Activated T-cell treated with anti-CD3 and anti-CD28 coated beads, Interleukin-2, amount 50 U/mL, for 72 hours (primary cell): ENCODE measurements at places on chromosomes 12 and 14. TPM values are rescaled to one million over a fixed set of nuclear protein-coding genes. Genes with fewer than 3 reads are reported as not detected.

- H3K4me1 ChIP-seq: peaks cover 33% of the 10 kb centered on the region
- H3K4me3 ChIP-seq: no peak overlapping the region
- DNase-seq: no peak
- H3K27ac ChIP-seq: peak overlapping the region; percentile 72
- peaks cover 5% of the 10 kb centered on the region for H3K36me3 ChIP-seq
Measured at GRCh38 chr12:118332511-118332910, 40.2 kb downstream of the TAOK3 start.

DNA sequence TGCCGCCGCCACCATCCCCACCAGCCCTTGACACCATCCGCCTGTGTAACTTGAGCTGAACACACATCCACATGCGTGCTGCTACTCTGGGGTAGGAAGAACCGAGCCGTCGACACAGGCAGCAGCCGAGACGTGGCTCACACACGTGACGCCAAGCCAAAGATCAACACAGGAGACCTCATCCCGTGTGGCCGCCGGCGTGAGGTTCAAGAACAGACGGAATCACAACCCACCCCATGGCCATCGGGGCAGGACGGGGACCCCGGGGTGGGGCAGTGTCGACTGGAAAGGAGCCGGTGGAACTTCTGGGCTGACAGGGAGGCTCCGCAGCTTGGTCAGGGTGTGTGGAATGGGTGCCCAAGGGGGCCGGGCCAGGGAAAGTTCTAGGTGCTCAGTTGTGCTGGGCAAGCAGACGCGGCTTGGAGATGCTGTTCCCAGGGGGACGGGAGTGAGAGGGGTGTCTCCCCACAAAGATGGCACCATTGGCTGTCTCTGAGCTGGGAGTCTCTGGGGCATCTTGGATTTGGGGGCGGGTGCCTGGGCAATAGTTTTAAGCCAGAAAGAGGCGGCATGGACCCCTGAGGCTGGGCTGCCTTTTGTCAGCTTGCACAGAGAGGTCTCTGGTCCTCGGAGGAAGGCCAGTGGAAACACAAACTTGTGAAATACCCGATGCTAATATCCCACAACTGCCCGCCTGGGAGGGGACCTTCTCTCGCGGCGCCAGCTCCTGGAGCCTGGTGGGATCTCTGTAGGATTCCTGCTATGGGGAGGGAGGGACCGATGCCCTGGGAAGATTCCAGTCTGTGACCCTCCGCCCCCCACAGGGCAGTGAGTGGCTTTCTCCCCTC lies 41.8 kb downstream of the GALNT9 start:
- no peak overlapping the region for H3K27ac ChIP-seq
- DNase-seq: no peak
- H3K36me3 ChIP-seq: peaks cover 2% of the 10 kb centered on the region
- peaks cover 15% of the 10 kb centered on the region for H3K4me1 ChIP-seq
- H3K27me3 ChIP-seq: peaks cover 8% of the 10 kb centered on the region
- no peak overlapping the region for H3K4me3 ChIP-seq

DNA sequence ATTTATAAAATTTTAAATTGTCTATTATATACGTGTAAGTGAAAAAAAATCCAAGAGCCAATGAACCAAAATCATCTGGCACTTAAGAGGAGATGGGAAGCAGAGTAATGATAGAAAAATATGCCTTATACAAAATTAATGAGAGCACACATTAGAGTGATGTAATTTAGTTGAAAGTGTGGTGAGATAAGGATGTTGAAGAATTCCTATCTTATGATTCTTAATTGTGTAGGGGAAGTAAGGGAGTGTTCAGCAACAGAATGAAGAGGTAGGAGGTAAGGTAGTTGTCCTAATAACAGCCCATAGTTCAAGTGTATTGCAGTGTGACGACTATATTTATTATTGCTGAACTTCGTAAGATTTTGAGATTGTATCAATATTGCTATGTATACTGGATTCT lies 843.4 kb upstream of the FLRT2 start:
- H3K27me3 ChIP-seq: no peaks in the 10 kb centered on the region
- no peaks in the 10 kb centered on the region for H3K4me1 ChIP-seq
- no peaks in the 10 kb centered on the region for H3K36me3 ChIP-seq
- H3K4me3 ChIP-seq: no peak overlapping the region
- DNase-seq: no peak

- no peaks in the 10 kb centered on the region for H3K27me3 ChIP-seq
- no peaks in the 10 kb centered on the region for H3K4me1 ChIP-seq
- peaks cover 2% of the 10 kb centered on the region for H3K36me3 ChIP-seq
- no peak overlapping the region for H3K4me3 ChIP-seq
- H3K27ac ChIP-seq: no peak overlapping the region
Measured at GRCh38 chr12:28489246-28489645, 299.0 kb downstream of the CCDC91 start.

DNA sequence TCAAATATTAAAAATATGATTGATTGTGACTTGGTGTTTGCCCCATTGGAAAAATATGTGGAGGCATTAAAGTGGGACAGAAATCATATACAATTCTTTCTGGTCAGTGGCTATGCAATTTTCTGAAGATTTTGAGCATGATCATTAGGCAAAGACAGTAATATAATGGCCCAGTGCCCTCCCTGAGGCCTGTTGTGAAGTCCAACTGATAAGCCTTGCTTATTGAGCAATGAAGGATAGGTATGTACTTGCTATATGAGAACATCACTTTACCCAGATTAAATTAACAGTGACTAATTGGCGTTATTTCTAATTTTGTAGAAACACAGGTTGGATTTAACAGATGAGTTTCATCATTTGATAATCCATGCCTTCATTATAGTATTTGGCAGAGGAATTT lies 57.1 kb downstream of the NKX2-1 start:
- no peak overlapping the region for H3K4me3 ChIP-seq
- H3K27ac ChIP-seq: no peak overlapping the region
- H3K27me3 ChIP-seq: peaks cover 11% of the 10 kb centered on the region
- H3K4me1 ChIP-seq: no peaks in the 10 kb centered on the region

- H3K4me3 ChIP-seq: no peak overlapping the region
- H3K27me3 ChIP-seq: peaks cover 7% of the 10 kb centered on the region
- DNase-seq: no peak
- no peaks in the 10 kb centered on the region for H3K4me1 ChIP-seq
- H3K27ac ChIP-seq: no peak overlapping the region
Measured at GRCh38 chr14:25003537-25003936, 46.4 kb downstream of the STXBP6 start.

DNA sequence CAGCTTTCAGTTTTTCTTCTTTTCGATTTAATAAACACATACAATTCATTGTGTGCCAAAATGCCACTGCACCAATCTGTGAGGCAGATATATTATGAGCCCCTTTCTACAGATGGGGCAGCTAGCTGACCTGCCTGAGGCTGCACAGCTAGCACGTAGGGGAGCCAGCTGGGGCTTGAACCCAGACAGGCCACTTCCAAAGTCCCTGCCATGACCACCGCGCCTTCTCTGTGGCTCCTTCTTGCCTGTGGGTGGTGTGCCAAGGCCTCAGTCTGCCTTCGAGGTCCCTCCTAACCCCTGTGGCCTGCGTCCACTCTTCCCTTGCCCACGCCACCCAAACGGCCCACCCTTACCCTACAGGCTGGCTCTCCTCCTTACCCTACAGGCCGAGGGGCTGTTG lies 16.2 kb downstream of the FAM222A start:
- no peaks in the 10 kb centered on the region for H3K4me1 ChIP-seq
- H3K4me3 ChIP-seq: no peak overlapping the region
- DNase-seq: no peak
- H3K36me3 ChIP-seq: no peaks in the 10 kb centered on the region

GRCh38 chr14:92686900-92687427 lies 61.5 kb downstream of the LGMN start:
- no peak overlapping the region for H3K27ac ChIP-seq
- peaks cover 6% of the 10 kb centered on the region for H3K36me3 ChIP-seq

- H3K27ac ChIP-seq: no peak overlapping the region
- H3K27me3 ChIP-seq: no peaks in the 10 kb centered on the region
- peaks cover 32% of the 10 kb centered on the region for H3K4me1 ChIP-seq
- H3K4me3 ChIP-seq: no peak overlapping the region
- no peaks in the 10 kb centered on the region for H3K36me3 ChIP-seq
- no peak for DNase-seq
Measured at GRCh38 chr12:108641446-108642268, 8.0 kb upstream of the SELPLG start.

DNA sequence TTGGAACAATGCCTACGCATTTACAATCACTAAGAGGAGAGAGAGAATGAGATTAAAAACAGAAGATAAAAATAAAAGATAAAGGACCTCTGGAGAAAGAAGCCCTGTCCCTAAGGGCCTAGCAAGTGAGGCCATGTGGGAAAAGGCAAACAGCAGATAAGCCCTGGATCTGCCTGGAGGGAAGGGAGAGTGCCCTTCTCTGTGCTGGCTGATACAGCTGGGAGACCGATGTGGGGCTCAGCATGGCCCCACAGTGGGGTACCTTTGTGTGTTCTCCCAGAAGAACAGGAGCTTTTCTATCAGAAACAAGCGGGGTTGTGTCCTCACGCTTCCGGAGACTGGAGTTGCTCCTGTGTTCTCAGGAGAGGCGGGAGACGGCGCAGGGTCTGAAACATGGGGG lies 59.9 kb downstream of the TMCC3 start:
- H3K27ac ChIP-seq: no peak overlapping the region
- no peaks in the 10 kb centered on the region for H3K4me1 ChIP-seq
- DNase-seq: no peak
- H3K27me3 ChIP-seq: peaks cover 5% of the 10 kb centered on the region
- no peaks in the 10 kb centered on the region for H3K36me3 ChIP-seq

DNA sequence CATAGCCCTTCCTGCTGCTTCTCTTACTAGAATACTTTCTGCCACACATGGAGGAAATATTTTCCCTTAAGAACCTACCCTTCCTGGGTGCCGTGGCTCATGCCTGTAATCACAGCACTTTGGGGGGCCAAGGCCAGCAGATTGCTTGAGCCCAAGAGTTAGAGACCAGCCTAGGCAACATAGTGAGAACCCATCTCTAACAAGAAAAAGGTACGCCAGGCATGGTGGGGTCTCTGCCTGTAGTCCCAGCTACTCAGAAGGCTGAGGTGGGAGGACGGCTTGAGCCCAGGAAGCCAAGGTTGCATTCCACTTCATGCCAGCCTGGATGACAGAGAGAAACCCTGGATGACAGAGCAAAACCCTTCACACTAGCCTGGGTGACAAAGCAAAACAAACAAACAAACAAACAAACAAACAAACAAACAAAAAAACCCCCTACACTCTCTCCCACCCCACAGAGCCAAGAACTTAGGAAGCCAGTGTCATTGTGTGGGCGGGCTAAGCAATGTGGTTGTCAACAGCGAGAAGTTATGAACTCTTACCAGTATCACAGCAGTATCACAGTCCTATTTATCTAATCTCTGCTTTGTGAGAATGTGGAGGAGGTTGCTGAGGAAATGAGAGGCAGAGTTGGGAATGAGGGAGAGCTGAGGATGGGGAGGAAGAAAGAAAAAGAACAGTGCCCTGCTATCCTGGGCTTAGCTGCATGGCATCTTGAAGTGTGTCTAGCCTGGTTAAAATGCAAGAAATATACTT lies 53.8 kb upstream of the CLEC14A start:
- H3K27me3 ChIP-seq: no peaks in the 10 kb centered on the region
- no peak overlapping the region for H3K4me3 ChIP-seq
- DNase-seq: no peak
- no peaks in the 10 kb centered on the region for H3K36me3 ChIP-seq
- no peak overlapping the region for H3K27ac ChIP-seq

DNA sequence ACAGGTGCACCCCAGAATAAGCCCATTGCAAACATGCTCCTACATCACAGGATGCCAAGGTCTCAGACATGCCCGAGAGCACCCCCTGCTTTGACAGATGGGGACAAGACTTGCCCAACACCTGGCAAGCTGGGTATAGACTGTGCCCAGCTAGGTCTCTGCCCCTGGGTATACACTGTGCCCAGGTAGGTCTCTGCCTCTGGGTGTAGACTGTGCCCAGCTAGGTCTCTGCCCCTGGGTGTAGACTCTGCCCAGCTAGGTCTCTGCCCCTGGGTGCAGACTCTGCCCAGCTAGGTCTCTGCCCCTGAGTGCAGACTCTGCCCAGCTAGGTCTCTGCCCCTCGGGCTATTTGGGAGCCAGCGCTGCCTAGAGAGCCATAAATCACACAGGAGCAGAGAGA lies 85.9 kb downstream of the CCDC88C start:
- no peak for DNase-seq
- H3K4me3 ChIP-seq: peak overlapping the region; percentile 35
- H3K4me1 ChIP-seq: peaks cover 78% of the 10 kb centered on the region
- no peaks in the 10 kb centered on the region for H3K36me3 ChIP-seq
- no peaks in the 10 kb centered on the region for H3K27me3 ChIP-seq

DNA sequence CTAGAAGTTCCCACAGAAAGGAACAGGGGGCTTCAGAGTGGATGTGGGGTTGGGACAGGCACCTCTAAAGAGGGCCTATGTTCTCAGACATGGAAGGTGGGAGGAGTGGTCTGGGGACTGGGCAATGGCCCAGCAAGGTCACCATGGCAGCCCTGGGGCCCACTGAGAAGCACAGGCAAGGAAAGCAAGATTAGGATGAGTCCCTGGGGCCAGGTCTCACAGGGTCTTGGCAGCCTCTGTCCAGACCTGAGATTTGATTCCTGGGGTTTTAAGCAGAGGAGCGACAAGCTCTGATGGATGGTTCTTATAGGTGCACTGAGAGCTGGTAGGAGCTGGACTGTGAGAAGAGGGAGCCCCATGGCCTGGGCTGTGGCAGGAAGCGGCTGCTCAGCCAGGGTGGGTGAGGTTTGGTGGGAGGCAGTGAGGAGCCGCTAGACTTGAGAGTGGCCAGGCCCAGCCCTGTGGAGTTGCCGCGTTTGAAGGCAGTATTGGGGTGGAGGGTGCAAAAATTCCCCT lies 44.0 kb downstream of the DLK1 start:
- no peak overlapping the region for H3K4me3 ChIP-seq
- no peak for DNase-seq
- no peaks in the 10 kb centered on the region for H3K36me3 ChIP-seq
- H3K4me1 ChIP-seq: no peaks in the 10 kb centered on the region
- peaks cover 2% of the 10 kb centered on the region for H3K27me3 ChIP-seq

- H3K4me3 ChIP-seq: no peak overlapping the region
- H3K4me1 ChIP-seq: peaks cover 11% of the 10 kb centered on the region
- H3K27me3 ChIP-seq: no peaks in the 10 kb centered on the region
- DNase-seq: peak; percentile 59
Measured at GRCh38 chr14:53109105-53110041, 43.8 kb downstream of the DDHD1 start.

Gene IRAK3
- total RNA-seq: 1.2 TPM

Gene ORMDL2
- 29.5 TPM for total RNA-seq

Gene POU6F1
- 16.0 TPM for total RNA-seq

Gene RERG
- not detected for total RNA-seq

Gene COCH
- total RNA-seq: 1.6 TPM

Gene NGB
- total RNA-seq: not detected

Gene MLH3
- total RNA-seq: 16.9 TPM

Gene CAPS2
- total RNA-seq: 4.3 TPM

Gene LARP4
- 51.3 TPM for total RNA-seq
